ENCODE measurements at places on chromosomes 2 and 18.

GRCh38 chr2:42925742-42926433 lies 133.5 kb upstream of the HAAO start:
- no peak for DNase-seq

GRCh38 chr2:202114291-202114690 lies 41.2 kb downstream of the KIAA2012 start:
- DNase-seq, result no peak

- peak; percentile 80 for DNase-seq
Observed at GRCh38 chr18:3246635-3247239, 864 bp upstream of the MYL12A start.

DNA sequence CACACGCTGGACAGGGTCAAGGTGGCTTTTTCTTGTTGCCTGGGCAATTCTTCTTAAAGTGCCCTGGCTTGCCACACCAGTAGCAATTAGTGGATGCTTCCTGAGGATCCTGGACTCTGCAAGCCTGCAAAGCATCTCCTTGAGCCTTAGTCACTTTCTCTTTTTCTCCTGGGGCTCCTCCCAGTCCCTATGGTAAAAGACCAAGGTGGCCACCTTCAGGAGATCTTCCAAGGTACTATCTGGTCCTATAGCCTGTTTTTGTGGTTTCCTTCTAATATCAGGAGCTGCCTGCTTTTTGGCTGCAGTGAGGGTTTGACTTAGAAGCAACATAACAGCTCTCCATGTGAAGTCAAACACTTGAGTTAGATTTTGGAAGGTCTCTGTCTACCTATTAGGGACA lies 33.3 kb upstream of the GMCL1 start:
- no peak for DNase-seq

- no peak for DNase-seq
Observed at GRCh38 chr18:59055345-59056032, 84.2 kb upstream of the SEC11C start.

DNA sequence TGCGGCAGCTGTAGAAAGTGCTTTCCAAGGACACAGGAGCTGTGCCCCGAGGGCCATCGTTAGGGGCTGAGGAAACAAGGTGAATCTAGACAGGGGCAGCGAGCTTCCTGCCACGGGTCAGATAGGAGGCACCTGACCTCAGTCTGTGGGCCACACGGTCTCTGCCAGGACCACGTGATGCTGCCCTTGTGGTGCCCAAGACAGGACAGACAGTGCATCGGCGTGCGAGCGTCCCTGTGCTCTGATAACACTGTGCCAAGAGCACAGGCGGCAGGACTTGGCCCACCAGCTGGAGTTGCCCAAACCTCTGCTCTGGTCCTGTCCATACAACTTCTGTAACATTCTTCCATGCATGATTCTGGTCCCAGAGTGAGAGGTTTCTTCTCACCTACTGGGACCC lies 225.4 kb downstream of the TWIST2 start:
- DNase-seq, result peak; percentile 66

DNA sequence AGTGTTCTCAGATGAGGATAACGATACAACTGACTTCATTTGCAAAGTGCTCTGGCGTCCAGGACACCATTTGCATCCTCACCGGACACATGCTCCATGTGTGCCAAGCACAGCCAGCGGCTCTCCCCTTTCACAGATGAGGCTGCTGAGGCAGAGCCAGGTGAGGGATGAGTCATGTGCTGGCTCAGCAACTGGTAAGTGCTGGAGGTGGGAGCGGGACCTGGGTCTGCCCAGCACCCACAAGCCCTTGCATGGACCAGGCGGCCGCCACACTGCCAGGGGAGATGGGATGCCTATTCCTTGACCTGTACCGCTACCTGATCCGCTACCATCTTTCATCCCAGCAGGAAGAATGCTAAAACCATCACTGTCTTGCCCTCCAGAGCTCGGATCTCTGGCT lies 86.2 kb upstream of the ASB18 start:
- DNase-seq, result no peak

DNA sequence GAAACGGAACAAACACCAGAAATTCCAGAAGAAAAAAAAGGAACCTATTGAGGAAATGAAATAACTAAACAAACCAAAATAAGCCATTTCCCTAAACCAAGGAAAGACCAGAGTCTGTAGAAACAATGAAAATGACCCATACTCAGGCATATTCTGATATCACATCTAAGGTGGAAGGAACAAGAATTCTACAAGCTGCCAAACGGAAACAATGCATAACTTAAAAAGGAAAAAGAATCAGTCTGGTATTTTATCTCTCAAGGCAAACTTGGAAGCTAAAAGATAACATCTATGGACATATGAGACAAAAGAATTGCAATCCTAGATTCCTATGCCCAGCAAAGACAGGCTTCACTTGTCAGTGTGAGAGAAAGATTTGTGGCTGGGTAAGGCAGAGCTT lies 326.2 kb downstream of the PDE11A start:
- DNase-seq, result no peak

DNA sequence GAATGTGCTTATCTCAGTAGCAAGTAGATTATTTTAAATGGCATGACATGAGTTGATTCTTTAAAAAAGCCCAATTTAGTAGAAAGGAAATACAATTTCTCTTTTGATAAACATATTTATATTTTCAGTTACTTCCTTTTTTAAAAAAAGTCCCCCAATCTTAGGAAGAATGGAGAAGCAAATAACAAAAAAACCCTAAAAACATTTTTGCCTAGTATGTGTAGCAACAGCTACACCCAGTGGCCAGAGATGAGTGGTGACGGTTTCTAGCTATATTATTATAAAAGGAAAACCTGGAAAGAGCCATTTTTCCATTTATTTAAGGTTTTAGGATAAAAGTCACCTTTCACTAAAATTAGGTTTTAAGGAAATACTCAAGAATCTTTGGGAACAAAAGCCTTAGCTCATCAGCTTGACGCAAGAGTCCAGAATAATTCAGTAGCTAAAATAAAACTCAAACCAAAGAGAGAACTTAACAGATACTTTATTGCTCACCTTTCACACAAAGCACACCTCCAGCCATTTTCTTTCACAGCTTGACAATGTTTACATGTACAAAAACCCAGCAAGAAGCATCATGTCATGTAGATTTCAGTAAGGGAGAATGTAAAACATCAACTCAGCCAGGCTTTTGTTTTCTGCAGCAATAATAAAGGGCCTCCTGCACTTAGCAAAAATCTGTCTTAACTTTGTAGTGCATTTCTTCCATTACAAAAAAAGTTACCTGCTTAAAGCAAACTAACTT lies 15.7 kb downstream of the FAM98A start:
- DNase-seq, result no peak

GRCh38 chr18:61917818-61918217 lies 25.0 kb upstream of the RNF152 start:
- DNase-seq, result no peak

DNA sequence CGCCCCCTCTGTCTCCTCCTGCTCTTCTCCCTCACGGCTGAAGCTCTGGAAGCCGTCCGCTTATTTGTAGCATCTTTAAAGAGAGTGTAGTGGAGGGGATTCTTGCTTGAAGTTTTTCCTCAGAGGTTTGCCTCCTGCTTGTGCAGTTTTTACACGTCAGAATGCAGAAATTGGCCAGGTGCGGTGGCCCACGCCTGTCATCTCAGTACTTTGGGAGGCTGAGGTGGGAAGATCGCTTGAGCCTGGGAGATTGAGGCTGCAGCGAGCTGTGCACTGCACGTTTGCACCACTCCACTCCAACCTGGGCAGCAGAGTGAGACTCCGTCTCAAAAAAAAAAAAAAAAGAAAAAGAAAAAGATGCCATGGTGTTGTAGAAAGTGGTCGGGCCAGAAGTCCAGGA lies 69.0 kb downstream of the ITGB1BP1 start:
- DNase-seq, result no peak

DNA sequence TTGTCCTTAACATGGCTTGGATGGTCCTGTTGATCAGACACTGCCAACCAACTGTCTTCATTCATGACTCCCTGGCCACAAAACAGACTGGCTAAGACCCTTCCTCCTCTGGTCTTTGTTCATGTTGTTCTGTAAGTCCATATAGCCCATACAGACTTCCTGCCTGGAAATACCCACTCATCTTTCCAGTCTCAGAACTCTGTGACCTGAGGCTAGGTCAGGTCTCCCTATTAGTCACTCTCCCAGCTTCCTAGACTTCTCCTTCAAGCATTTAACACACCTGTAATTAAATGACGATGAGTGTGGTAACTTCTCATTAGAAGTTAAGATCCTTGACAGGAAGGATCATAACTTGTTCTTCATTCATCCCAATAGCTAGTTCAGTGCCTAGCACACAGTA lies 56.3 kb downstream of the CCDC93 start:
- no peak for DNase-seq

- DNase-seq, result no peak
Observed at GRCh38 chr18:4831791-4832375, 365.2 kb downstream of the AKAIN1 start.

DNA sequence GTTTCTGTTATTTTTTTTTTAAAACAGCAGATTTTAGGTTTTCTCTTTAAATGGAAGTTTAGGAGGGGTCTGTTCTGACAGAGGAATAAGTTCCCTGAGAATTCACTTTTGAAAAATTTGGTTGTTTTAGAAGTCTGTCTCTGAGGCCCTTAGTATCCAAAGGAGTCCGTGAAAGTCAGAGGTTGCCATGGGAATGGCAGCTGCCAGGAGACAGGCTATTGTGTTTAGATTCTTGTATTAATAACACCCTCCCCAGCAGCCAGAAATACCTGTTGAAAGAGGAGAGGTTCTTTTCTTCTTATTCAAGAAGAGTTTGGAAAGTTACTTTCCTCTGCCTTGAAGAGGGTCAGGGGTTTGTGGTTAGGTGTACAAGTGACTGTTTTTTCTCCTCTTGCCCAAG lies 29.5 kb downstream of the TNP1 start:
- no peak for DNase-seq

DNA sequence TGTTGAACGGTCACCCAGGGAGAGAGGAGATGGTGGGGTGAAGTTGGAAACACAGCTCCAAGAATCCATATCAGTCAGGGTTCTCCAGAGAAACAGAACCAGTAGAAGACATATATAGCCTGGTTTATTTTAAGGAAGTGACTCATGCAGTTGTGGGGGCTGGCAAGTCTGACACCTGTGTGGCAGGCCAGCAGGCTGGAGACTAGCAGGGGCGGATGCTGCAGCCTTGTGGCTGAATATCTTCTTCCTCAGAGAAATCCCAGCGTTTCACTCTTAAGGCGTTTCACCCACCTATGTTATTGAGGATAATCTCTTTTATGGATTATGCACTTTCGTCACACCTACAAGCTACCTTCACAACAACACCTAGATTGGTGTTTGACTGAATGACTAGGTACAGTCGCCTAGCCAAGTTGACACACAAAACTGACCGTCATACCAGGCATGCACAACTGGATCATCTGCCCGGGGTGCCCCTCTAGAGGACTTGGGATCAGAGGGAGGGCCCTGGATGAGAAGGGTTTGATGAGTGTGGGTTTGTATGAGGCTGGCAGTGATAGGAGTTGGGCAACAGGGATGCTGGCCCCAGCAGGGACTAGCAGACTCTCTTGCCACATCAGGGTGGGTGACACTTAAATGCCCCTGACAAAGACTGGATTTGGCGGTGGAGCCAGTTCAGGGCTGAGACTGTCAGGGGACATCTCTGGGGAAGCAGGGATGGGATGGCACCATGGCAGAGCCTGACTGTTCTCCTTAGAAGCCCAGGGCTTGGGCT lies 23.4 kb downstream of the MROH2A start:
- peak; percentile 53 for DNase-seq

- DNase-seq, result no peak
Observed at GRCh38 chr2:68994864-68995263, 18.1 kb upstream of the ANTXR1 start.

GRCh38 chr2:113979191-113980128 lies 89.6 kb downstream of the ACTR3 start:
- DNase-seq, result peak; percentile 82

DNA sequence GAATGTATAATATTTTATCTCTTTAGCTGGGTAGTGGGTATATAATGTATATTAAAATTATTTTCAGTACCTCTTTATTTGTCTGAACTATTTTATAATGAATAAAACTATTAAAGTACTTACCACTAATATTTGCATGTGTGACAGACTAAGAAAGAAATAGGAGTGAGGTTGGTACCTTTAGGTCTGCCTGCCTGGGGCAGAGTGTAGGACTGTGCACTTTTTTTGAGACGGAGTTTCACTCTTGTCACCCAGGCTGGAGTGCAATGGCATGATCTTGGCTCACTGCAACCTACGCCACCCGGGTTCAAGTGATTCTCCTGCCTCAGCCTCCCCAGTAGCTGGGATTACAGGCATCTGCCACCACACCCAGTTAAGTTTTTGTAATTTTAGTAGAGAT lies 18.8 kb downstream of the NCOA1 start:
- no peak for DNase-seq
